ENCODE measurements at places on chromosomes 6 and 20.

DNA sequence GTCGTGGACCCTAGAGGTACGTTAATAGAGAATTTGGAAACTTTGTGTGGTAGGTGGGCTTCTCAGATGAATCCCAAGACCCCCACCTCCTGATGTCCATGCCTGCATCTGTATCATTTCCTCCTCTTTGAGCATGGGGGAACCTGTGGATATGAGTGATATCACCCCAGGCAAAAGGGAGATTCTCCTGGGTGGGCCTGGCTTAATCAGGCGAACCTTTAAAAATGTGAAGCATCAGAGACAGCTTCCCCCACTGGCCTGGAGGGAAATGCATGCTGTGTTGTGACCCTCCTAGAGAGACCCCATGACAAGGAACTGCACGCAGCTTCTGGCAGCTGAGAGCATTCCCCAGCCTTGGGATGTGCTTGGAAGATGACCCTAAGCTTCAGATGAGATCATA, 180.9 kb downstream of the MBOAT1 start:
- DNase-seq: no peak

DNA sequence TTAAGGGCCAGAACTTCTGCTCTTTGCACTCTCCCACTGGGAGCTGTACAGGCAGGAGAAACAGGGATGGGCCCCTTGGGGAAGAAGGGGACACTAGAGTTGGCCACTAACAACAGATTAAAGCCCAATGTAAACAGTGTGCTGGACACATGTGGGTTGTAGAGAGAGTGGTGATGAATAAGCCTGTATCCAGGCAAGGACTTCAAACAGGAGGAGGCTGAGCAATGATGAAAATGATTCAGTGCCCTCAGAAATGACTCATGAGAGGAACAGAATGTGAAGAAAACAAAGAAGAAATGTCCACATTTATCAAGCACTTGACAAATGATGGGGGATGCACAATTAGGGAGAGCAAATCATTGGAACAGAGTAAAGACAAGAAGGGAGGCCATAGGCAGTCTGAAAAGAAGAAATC, 242.3 kb downstream of the TBX18 start:
- DNase-seq: no peak

GRCh38 chr6:32151863-32152768, at the start of gene PRRT1:
Gene PRRT1 (minus strand): TSS chr6:32151939. CDS start chr6:32151827, 112 bp downstream.
- no peak for DNase-seq

DNA sequence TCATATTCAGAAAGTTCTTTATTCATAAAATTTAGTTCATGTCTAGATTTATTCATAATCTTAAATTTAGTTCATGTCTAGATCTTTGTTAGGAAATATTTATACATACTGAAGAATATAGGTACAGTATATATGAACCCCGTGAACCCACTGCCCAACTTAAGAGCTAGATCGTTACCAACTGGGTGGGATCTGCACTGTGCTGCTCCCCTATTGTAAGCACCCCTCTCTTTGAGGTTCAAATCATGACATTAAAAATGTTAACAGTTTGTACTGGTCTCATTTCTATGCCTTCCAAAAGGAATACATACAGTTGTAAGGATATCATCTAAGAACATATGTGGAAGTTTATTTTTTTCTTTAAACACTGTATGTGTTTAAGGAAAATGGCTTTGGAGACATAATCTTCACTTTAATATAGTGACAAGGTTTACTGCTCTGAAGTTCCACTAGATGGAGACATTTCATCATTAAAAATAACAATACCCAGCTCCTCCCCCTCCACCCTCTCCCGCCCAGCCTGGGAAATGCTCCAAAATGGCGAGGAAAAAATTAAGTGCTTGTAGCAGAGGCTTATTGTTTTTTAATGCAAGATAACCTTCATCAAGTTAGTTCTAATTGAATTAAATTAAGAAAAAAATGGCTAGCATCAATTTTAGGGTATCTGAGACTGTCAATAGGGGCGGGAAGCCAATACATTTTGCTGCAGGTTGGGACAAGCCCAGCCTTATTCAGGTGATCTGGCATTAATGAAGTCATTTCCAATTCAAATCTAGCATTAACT, 104.1 kb upstream of the TRAF3IP2 start:
- peak; percentile 26 for DNase-seq

- DNase-seq: no peak
Observed at GRCh38 chr6:155319902-155320301, 5.6 kb upstream of the TFB1M start.

DNA sequence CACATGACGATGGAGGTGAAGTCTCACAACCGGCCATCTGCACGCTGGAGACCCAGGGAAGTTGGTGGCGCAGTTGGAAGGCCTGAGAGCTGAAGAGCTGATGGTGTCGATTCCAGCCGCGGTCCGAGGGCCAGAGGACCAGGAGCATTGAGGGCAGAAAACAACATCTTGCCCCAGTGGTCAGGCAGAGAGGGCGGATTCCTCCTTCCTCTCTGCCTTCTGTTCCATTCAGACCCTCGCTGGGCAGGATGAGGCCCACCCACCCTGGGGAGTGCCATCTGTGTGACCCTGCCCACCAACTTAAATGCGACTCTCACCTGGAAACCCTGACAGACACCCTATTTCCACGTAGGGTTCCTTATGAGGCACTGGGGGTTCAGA, 120.7 kb upstream of the PMEPA1 start:
- DNase-seq: no peak

DNA sequence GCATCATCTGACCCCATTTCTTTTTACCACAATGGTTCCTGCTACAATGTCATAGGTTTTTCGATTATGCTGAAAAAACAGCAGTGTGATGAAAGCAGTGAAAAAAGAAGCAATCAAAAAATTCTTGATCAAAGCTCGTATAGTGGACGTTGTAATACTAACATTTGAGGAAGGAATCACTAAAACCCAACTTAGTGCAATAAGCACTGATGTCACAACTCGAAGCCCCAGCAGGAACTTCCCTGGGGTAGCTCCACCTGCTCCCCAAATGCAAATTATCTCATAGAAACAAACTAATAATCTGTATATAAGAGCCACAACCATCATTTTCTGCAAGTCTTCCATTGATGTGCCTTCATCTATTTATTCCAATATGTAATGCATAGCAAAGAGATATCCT, 285.6 kb upstream of the SGK1 start:
- no peak for DNase-seq

- DNase-seq: no peak
Observed at GRCh38 chr6:89894169-89894568, at the start of gene GJA10. Gene GJA10 (plus strand): TSS chr6:89894469. CDS start chr6:89894469, 0 bp downstream.

DNA sequence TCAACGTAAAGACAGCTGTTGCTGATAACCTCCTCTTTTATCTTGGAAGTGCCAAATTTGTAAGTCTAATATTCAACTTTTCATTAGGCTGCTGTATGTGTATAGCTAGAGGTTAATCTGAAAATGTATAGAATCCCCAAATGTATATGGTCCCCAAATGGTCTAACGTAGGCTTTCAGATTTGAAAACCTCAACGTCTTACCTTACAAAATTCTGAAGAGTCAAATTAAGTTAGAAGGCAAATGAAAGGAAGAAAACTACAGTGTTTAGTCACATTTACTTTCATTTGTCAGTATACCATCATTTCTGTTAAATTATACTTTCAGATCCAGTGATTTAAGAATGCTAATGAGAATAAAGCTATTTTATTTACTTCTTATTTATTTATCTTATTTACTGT, 256.9 kb downstream of the ARHGAP18 start:
- no peak for DNase-seq

- DNase-seq: no peak
Observed at GRCh38 chr20:59414936-59415623, 114.7 kb downstream of the EDN3 start.

DNA sequence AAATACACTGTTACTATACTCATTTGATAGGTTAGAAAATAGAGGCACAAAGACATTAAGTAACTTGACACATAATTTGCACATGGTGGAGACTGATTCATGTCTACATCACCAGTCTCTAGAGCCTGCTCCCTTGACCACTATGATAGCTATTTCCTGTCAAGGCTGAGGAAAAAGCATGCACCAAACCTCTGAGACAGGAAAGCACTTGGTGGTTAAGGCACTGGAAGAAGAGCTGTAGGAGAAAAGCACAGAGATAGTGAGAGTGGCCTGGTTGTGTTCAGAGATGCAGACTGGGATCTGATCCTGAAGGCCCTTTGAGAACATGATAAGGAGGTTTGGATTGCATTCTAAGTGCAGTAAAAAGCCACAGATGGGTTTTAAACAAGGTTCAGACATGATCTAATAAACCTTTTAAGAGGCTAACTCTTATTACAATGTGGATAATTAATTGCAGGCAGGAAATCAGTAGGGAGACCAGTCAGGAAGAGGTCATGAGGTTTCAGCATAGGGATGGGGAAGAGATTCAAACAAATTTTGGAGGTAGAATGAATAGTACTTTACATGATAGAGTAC, 168.9 kb downstream of the PHF3 start:
- DNase-seq: no peak

DNA sequence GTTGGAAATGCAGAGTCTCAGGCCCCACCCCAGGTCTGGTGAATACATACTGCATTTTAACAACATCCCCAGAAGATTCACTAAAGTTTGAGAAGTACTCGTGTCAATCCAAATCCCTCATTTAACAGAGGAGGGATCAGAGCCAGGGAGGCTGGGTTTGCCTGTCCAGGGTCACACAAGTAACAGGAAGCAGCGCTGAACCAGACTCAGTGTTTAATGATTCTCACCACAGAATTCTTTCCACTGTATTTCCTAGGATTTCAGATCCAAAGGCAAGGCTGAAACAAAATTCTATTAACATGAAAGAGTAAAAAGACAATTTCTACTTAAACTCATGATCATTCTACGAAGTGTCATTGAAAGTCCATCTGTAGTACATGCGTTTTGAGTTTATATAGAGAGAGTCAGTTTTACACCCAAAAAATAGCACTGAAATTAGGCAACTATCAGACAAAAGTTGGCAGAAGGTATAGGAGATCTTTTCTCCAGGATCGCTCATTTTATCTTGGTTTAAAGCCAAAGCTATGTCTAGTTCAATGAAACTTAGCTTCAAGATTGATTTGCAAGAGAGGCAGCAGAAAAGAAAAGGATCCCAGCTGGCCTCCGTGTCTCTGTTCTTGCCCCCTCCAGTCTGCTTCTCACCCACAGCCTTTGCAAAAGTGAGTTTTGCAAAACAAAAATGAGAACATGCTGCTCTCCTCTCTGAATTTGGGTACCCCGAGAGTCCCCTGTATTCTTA, 6.0 kb upstream of the AGPAT4 start:
- no peak for DNase-seq

DNA sequence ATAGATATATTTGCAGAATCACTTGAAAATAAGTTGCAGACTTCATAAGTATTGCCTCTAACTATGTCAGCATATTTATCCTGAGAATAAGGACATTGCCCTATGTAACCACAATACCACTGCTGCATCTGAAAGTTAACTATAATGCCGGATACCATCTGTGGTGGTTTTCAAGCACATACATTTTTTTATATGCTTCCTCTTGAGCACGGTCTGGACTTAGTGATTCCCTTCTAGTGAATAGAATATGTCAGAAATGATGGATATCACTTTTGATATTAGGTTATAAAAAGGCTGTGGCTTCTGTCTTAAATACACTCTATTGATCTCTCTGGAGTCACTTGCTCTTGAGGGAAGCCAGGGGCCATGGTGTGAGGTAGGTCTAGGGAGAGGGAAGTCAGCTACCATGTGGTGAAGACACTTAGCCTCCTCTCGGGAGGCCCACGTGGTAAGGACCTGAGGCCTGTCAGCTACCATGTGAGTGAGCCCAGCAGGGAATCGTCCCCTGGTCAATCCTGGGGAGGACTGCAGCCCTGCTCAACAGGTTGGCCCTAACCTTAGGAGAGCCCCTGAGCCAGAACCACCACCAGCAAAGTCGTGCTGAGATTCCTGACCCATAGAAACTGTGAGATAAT, 57.5 kb downstream of the CCDC170 start:
- DNase-seq: no peak

- DNase-seq: no peak
Observed at GRCh38 chr6:13654496-13654895, 39.4 kb downstream of the NOL7 start.

DNA sequence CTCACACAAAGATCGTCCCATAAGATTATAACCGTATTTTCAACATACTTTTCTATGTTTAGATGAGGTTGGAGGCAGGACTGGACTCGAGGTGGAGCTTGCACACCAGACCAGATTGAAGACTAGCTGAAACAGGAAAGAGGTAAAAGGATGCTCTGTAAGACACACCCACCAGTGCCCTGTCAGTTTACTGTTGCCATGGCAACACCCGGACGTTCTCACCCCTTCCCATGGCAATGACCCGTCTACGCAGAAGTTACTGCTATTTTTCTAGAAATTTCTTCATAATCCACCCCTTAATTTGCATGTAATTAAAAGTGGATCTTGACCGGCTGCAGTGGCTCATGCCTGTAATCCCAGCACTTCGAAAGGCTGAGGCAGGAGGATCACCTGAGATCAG, 13.6 kb upstream of the SRSF6 start:
- DNase-seq: no peak

- no peak for DNase-seq
Observed at GRCh38 chr6:143276436-143276835, 174.1 kb downstream of the ADAT2 start.

GRCh38 chr20:19973961-19974629, 43.1 kb upstream of the NAA20 start:
- DNase-seq: no peak

GRCh38 chr6:39891976-39892375, 42.3 kb downstream of the MOCS1 start:
- no peak for DNase-seq

GRCh38 chr20:33132513-33133372, 35.2 kb upstream of the BPIFA2 start:
- DNase-seq: no peak

- no peak for DNase-seq
Observed at GRCh38 chr6:112680091-112680490, 333.0 kb downstream of the RFPL4B start.

GRCh38 chr6:146598772-146599405, at the start of gene ADGB:
Gene ADGB (plus strand): TSS chr6:146598972. CDS start chr6:146599041, 69 bp downstream.
- no peak for DNase-seq

GRCh38 chr6:4169028-4169789, 33.8 kb upstream of the ECI2 start:
- DNase-seq: no peak

GRCh38 chr20:58433759-58434158, 44.7 kb downstream of the VAPB start:
- no peak for DNase-seq

DNA sequence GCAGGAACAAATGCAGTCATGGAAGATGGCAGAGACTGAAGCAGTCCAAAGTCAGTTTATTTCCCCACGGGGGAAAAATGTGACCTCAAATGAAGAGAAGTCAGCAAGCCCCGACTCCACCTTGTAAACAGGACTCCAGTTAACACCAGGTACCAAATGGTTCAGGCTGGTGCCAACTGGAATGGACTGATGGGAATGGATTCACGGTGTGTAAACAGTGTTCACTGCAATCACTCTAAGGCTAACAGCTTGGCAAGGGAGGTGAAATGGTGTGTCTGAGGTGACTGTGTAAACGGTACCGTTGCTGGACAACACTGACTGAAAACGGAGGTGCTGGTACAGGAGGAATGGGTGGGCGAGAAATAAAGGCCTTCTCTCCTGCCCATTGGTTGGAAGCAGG, 12.0 kb downstream of the PLAGL2 start:
- DNase-seq: no peak

GRCh38 chr6:45375449-45375848, 2.3 kb downstream of the SUPT3H start:
- DNase-seq: no peak
